ENCODE measurements at places on chromosomes 6 and 20.
A peak's percentile ranks its signal among the peaks of the same experiment; 100 is the strongest.

DNA sequence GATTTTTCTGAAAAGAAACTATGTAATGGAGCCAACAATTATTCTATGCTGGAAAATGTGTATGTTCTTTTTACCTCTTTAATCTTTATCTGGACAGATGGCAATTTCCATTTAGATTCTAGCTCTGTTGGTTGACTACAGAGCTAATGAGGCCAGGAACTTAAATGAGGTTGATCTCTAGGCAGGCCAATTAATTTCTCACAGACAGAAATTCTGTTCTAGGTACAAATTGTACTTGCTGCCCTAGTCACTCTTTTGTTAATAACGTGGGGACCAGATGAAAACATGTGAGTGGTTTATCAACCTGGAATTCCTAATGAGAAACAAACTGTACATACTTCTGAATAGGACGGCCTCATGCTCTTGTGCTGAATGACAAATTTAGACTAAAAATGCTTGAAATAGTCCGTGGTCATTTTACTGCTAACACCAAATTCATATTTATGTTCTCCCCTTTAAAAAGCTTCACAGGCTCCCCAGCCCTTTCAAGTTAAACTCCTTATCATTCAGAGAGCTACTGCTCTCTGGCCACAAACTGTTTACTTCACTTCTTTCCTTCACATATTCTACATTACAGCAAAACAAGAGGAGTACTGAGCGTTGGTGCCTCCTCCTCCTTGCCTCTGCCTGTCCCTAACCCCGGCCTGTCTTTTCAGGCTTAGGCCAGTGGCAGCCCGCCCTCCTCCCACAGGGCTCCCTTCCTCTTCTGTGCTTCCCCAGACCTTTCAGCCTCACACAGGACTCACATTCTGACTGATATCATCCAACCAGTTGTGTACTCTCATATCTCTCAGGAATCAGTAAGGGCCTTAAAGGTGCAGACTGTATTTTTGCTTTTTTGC is 41.4 kb downstream of the DTNBP1 start:
- DNase-seq, result no peak

GRCh38 chr6:121143476-121143875 is 190.8 kb downstream of the TBC1D32 start:
- peak; percentile 50 for DNase-seq

DNA sequence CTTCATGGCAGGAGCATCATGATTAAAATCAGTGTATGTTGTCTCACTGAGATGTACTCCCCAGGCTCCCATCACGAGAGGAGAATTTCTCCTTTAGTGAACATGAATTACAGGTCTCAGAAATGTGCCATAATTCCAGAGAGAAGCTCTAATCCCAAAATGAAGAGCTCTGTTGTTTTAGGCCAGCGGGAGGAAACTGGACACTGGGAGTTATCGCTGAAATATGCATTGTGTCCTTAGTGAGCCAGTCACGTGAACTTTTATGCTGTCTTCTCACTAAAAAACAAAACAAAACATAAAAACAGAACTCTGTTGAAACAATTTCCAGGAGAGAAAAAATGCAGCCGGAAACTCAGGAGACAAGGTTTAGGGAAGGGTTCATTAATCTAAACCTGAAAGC is 315.7 kb upstream of the NT5E start:
- DNase-seq, result no peak

- DNase-seq, result no peak
These were observed 24.7 kb upstream of the FANCE start for GRCh38 chr6:35427435-35427834.

DNA sequence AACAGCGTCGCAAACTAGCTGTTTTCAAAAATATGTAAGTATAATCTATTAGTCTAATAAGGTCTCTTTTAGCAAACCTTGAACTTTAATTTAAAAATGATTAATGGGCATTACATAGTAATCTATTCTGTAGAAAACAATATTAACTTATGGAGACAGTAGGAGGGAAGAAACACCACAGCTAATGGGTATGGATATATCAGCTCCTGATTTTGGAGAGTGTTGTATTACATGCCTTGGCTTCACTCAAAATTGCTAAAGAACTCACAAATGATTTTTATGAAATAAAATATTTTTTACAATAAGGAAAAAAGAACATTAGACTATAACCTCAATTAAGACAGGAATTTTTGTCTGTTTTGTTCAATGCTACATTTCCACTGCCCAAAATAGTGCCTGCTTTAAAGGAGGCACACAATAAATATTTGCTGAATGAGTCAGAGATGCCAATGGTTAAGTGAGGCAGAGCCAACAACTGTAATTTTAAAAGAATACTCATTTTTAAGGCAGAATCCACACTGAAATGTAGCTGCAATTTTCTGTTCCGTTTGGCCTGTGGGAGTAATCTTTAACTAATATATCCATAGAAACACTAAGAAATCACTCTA is 15.7 kb downstream of the ATG5 start:
- peak; percentile 19 for DNase-seq

DNA sequence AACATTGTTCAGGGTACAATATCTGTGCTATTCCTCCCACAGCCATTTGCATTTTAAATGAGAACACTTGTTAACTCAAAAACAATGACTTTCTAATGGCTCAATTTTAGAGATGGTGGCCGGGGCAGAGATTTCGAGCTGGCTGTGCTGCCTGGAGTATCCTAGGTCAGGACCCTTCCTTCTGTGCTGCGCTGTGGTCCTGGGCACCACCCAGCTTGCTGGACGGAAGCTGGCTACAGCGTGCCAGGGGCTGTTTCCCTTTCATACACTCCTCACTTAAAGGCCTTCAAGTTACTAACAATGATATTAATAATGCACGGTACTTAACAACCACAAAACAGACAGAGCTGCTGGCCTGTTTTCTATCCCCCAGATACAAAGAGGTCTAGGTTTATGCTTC is 194.4 kb upstream of the CST7 start:
- no peak for DNase-seq

DNA sequence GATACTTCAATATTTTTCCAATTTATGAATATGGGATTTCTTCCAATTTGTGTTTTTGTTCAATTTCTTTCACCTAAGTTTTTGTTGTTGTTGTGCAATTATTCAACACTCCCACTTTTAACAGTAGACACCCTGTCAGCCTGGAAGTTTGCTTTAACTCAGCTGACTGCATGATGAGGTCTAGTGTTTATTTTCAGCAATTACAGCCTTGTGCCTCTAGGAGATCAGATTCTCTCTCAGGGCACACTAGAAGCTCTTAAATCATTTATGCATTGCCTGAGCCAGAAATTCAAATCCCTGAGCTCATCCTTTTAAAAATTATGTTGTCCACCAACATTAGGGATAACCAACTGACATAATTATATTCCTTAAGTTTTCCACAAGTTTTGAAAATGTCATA is 85.7 kb downstream of the MRAP2 start:
- DNase-seq, result no peak

GRCh38 chr6:132285004-132285780 is 116.1 kb downstream of the MOXD1 start:
- DNase-seq, result no peak

- DNase-seq, result no peak
These were observed 8.6 kb downstream of the AARS2 start for GRCh38 chr6:44304282-44305199.

GRCh38 chr6:37256692-37257319 is 766 bp upstream of the TBC1D22B start:
- DNase-seq, result no peak

DNA sequence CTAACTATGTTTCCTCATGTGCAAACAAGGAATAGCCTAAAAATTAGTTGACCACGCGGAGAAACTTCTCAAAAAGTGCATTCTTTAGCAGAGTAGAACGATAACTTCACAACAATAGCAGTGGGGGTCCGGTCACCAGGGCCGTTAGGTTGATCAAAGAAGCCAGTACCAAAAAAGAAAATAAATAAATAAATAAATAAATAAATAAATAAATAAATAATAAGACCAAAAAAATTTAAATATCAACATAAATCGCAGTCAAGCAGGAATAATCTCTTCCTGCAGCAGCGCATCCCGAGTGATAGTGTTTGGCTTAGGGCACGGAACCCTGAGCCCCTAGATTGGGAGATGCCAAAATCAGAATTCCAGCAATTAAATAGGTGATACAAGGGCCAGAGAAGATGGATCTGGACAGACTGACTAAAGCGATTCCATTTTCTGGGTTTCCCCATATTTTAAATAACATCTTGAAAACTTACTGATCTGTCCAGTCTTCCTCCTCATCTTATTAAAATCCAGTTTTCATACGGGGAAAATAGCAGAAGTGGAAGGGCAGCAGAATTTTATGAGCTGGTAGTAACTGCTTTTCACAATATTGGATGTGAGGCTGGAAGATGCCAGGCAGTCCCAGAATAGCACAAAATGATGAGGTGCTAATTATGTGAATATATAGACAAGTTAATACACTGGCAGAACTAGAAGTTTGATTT is 4.4 kb upstream of the OLIG3 start:
- DNase-seq, result no peak

DNA sequence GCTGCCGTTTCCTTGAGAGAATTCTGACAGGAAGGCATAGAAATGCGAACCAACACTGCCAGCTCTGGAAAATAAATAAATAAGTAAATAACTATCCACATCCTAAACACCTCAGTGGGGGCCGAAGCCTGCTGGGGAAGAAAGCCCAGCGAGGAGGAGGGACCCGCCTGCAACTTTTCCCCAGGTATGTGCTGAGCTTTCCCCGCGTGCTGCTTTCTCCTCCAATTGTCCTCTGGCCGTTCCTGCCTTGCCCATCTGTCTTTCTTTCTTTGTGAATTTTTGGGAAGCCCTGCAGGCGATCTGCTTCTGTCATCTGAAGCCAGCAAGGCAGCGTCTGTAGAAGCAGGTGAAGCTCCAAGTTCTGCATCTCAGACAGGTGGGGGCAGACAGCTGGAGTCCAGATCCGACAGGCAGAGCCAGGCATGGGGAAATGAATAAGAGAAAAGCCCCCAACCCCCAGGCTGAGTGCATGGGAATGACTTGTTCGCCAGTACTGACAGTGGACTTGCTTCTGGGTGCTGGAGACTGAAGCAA is 49.2 kb upstream of the IL17A start:
- DNase-seq, result no peak

DNA sequence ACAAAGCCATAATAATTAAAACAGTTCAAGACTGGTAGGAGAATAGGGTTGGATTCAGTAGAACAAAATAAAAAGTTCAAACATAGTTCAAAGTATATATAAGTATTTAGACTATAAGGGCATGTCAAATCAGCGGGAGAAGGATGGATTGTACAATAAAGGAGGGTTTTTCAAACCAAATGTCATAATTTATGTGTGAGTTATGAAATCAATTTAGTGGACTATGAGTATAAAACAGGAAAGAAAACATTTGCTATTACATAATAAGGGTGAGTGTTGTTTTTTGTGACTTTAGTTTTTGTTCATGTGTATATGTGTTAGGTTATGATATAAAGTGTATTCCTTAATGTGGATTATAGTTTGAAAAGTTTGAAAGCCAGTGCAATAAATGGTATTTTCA is 10.6 kb downstream of the ORC3 start:
- DNase-seq, result no peak

- peak; percentile 79 for DNase-seq
These were observed 1.3 kb downstream of the RNF24 start for GRCh38 chr20:4014031-4014474.

DNA sequence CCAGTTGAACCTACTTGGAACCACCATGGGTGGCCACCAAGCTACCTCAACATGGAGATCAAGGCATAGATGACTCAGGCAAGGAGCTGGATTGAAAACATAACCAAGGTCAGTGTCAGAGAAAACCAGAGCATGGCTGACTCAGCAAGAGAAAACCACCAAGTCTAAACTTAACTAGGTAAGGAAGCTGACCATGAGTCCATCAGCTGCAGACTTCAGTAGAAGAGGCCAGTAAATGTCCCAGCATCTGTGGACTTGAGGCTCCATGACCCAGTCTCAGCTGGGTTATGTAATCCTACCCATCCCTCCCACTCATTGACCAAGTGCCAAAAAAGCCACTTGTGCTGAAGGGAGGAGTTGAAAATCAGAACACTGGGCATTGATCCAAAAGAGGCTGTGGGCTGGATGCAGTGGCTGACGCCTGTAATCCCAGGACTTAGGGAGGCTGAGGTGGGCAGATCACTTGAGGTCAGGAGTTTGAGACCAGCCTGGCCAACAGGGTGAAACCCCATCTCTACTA is 93.7 kb upstream of the CBLN4 start:
- DNase-seq, result no peak

GRCh38 chr6:164107297-164107995 is 692.9 kb downstream of the QKI start:
- DNase-seq, result peak; percentile 47

DNA sequence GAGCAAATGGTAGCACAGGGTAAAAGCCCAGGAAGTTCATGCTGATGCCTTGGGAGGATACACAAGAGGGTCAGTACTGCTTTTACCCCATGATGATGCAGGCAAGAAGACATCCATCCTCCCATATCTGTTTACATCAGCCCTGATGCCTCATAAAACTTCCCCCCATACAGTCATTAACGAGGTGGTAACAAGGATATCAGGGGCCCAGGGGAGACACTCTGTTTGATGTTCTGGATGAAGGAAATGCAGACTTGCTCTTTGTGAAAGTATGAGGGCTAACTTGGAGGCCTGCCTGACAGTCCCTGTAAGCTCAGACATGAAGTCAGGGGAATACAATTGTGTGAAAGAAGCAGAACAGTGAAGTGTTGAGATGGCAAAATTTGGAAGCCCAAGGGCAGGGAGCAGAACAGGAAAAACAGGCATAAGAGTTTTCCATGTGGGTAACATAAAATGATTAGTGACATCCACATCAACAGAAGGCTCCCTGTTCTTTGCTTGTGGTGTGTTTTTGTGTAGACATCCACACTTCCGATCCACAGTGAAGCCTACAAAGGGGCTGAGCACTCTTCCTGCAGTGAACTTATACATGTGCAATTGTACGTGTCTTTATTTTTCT is 813.4 kb downstream of the MAFB start:
- DNase-seq, result no peak

- no peak for DNase-seq
These were observed 14.3 kb downstream of the ZNF451 start for GRCh38 chr6:57104336-57104735.

GRCh38 chr6:145814035-145814500 is 527 bp downstream of the FBXO30 start:
- DNase-seq, result peak; percentile 70

- peak; percentile 60 for DNase-seq
These were observed 2.0 kb upstream of the MICA start for GRCh38 chr6:31401403-31401802.

DNA sequence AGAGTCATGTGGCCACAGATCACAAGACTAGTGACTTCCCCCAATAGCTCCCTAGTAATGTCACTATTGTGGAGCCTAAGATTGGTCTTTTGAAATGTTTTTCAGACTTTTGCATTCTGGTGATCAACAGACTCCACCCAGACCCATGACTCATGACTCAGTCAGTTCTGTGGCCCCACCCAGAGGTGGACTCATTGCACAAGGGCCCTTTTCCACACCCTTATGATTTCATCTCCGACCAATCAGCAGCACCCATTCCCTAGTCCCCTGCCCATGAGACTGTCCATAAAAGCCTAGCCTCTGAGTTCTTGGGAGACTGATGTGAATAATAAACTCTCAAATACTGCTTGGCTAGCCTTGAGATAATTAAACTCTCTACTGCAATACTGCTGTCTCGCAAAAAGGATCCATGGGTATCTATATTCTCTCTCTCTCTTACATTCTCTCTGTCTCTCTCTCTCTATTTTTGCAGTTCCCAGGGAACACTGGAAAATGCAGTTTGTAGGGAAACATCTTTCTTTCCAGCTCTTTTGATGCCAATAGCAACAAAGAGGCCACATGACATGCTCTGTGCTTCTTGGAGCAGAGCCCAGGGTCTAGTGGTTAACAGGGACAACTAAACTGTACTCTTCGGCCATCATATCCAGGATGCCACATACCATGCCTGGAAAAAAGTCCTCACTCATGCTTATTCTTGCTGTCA is 71.3 kb upstream of the IYD start:
- DNase-seq, result peak; percentile 91

- no peak for DNase-seq
These were observed 192.2 kb upstream of the TENT5A start for GRCh38 chr6:81944661-81945060.

Measured in foreskin keratinocyte (primary cell).